ENCODE measurements at places on chromosomes 2 and 18. TPM values are rescaled to one million over a fixed set of nuclear protein-coding genes. Genes with fewer than 3 reads are reported as not detected.

GRCh38 chr2:170953941-170954340 is 24.9 kb downstream of the GORASP2 start:
- H3K4me1 ChIP-seq: no peaks in the 10 kb centered on the region
- DNase-seq: no peak
- H3K36me3 ChIP-seq: peaks cover 52% of the 10 kb centered on the region
- peak overlapping the region; percentile 52 for H3K4me3 ChIP-seq
- H3K27me3 ChIP-seq: peaks cover 2% of the 10 kb centered on the region
- peak overlapping the region; percentile 45 for H3K27ac ChIP-seq

- no peak for DNase-seq
- no peaks in the 10 kb centered on the region for H3K27me3 ChIP-seq
- no peak overlapping the region for H3K4me3 ChIP-seq
- H3K27ac ChIP-seq: no peak overlapping the region
- no peaks in the 10 kb centered on the region for H3K36me3 ChIP-seq
- peaks cover 17% of the 10 kb centered on the region for H3K4me1 ChIP-seq
Observed at GRCh38 chr18:28161608-28162599, 15.0 kb downstream of the CDH2 start.

GRCh38 chr18:32770054-32770665 is 2.7 kb downstream of the KLHL14 start:
- peaks cover 27% of the 10 kb centered on the region for H3K4me1 ChIP-seq
- H3K27me3 ChIP-seq: peaks cover 6% of the 10 kb centered on the region
- no peak overlapping the region for H3K27ac ChIP-seq
- no peak for DNase-seq
- no peak overlapping the region for H3K4me3 ChIP-seq

DNA sequence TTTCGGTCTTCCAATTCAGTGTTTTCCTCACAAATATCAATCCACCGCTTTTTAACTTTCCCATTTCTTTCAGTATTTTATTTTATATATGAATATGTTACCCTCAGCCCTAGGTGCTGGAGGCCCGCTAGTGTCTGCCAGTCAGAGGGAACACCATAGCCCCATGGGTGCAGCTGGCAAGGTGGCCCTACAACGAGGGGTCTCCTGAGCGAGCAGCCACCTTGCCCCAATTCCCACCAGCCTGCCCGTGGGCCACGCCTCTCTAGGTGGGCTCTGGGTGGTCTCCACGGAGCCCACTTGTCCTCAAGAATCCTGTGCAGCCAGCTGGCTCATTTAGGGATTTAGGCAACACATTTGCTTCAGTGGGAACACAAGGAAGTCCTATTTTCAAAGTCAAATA is 72.5 kb upstream of the RGPD5 start:
- H3K4me3 ChIP-seq: no peak overlapping the region
- H3K4me1 ChIP-seq: no peaks in the 10 kb centered on the region
- H3K27me3 ChIP-seq: peaks cover 2% of the 10 kb centered on the region
- no peaks in the 10 kb centered on the region for H3K36me3 ChIP-seq
- no peak overlapping the region for H3K27ac ChIP-seq

DNA sequence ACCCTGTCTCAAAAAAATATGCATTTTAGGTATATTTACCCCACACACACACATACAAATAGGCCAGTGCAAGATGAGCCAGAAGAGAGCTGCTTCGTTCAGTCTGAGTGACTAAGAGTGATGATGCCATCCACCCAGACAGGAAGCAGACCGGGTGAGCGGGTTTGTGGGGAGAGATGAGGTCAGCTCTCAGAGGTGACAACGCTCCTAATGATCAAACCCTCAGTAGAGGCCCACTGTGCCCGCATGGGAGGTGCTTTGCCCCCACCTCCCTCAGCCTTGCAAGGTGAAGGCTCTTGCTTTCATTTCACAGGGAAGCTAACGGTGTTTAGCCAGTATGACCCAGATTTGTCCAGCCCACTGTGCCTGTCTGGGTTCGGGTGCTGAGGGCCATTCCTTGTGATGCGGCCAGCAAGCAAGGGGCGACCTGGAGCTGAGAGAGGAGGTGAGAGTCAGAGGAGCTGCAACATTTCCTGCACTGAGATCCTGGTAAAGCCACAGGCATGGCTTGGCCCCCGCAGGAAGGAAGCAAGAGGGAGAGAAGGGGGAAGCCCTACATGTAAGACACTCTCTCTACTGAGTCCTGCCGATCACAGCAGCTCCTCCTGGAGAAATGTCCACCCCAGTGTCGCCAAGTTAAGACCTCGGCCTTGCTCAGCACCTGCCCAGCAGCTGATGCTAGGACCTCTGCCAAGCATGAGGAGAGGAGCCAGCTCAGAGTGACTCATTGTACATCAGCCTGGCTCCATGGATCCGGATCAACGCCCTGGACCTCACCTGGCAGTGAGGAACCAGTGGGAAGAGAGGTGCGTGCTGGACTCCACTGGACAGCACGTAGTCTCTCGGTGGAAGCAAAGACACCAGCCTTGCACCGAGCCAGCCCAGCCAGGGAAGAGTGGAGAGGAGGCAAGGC is 37.0 kb downstream of the NIFK start:
- peaks cover 29% of the 10 kb centered on the region for H3K4me1 ChIP-seq
- peaks cover 4% of the 10 kb centered on the region for H3K36me3 ChIP-seq
- no peak overlapping the region for H3K4me3 ChIP-seq
- no peak for DNase-seq
- peak overlapping the region; percentile 77 for H3K27ac ChIP-seq

DNA sequence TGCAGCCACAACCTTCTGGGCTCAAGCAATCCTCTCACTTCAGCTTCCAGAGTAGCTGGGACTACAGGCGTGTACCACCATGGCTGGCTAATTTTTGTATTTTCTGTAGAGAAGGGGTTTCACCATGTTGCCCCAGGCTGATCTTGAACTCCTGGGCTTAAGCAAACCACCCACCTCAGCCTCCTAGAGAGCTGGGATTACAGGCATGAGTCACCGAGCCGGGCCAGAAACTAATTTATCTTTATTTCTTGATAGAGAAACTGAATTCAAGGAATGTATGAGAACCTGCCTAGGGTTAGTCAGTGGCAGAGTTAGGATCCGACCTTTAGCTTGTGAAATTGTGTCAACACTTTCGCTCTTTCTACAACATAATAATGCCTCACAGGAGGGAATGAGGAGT is 19.3 kb upstream of the ITGAV start:
- DNase-seq: no peak
- H3K27me3 ChIP-seq: peaks cover 2% of the 10 kb centered on the region
- H3K4me1 ChIP-seq: peaks cover 16% of the 10 kb centered on the region
- H3K36me3 ChIP-seq: no peaks in the 10 kb centered on the region
- no peak overlapping the region for H3K4me3 ChIP-seq

DNA sequence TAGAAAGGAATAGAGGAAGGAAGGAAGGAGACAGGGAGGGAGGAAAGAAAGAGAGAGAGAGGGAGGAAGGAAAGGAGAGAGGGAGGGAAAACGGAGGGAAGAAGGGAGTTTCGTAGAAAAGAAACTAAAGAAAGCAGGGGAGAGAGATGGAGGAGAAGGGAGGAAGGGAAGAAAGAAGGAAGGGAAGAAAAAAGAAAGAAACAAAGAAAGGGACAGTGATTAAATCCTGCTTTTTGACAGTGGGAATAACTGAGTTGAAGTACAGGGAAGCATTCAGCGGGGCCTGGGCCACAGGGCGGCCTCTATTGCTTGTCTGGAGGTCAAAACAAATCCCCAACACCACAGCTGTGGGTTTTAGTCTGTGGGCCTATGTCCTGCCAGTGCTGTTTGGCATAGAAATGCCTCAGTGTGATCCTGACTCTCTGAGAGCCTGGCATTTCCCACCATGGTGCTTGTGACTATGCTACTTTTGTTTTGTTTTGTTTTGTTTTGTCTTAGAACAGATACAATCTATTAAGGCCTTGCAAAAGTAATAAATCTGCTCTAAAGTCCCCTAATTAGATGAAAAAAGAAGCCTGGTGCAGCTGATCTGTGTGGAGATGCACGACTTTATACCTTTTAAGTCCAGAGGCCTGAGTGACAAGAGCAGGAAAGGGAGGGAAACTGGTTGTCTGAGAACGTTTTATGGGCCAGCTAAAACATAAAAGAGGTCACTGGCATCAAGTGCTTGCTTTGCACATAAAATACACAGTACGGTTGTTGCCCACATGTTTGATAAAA is 40.0 kb downstream of the IL1RL2 start:
- H3K27me3 ChIP-seq: peaks cover 2% of the 10 kb centered on the region
- H3K36me3 ChIP-seq: no peaks in the 10 kb centered on the region
- H3K4me3 ChIP-seq: no peak overlapping the region
- H3K27ac ChIP-seq: peak overlapping the region; percentile 53

- peaks cover 6% of the 10 kb centered on the region for H3K27me3 ChIP-seq
- no peaks in the 10 kb centered on the region for H3K36me3 ChIP-seq
- no peak for DNase-seq
- peaks cover 19% of the 10 kb centered on the region for H3K4me1 ChIP-seq
Observed at GRCh38 chr2:131009713-131010475, 83.4 kb downstream of the FAM168B start.

DNA sequence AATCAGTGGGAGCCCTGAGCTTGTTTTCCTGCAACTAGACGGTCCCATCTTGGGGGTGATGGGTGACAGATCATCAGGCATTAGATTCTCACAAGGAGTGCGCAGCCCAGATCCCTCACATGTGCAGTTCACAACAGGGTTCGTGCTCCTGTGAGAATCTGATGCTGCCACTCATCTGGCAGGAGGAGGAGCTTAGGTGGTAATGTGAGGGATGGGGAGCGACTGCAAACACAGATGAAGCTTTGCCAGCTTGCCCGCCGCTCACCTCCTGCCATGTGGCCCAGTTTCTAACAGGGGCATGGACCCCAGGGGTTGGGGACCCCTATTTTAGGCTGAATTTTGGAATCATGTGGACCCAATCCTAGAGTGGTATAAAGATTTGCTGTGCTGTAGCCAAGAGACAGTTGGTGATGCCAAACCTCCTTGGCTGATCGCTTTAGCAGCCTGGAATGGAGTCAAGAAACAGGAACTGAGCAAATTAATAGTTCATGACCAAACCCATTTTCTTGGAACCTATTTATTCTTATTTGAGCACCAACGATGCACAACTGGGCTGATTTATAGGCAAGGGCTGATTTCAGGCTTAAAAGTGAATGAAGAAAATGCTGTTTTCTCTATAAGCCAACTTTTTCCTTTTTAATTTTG is 25.7 kb downstream of the LPIN1 start:
- peaks cover 27% of the 10 kb centered on the region for H3K36me3 ChIP-seq
- peaks cover 4% of the 10 kb centered on the region for H3K4me1 ChIP-seq
- DNase-seq: no peak
- no peak overlapping the region for H3K27ac ChIP-seq

GRCh38 chr18:9173770-9174233 is 37.2 kb downstream of the ANKRD12 start:
- H3K27me3 ChIP-seq: no peaks in the 10 kb centered on the region
- H3K4me1 ChIP-seq: peaks cover 3% of the 10 kb centered on the region
- no peak overlapping the region for H3K4me3 ChIP-seq
- no peak overlapping the region for H3K27ac ChIP-seq
- peaks cover 11% of the 10 kb centered on the region for H3K36me3 ChIP-seq
- no peak for DNase-seq

- H3K27me3 ChIP-seq: peaks cover 2% of the 10 kb centered on the region
- H3K27ac ChIP-seq: no peak overlapping the region
- no peak for DNase-seq
- peaks cover 3% of the 10 kb centered on the region for H3K4me1 ChIP-seq
- H3K4me3 ChIP-seq: no peak overlapping the region
Observed at GRCh38 chr2:238600506-238601432, 174.0 kb downstream of the ASB1 start.

GRCh38 chr2:237667893-237668292 is 40.5 kb downstream of the LRRFIP1 start:
- H3K27me3 ChIP-seq: peaks cover 14% of the 10 kb centered on the region
- no peak overlapping the region for H3K27ac ChIP-seq
- no peak overlapping the region for H3K4me3 ChIP-seq
- no peak for DNase-seq
- peaks cover 12% of the 10 kb centered on the region for H3K36me3 ChIP-seq

DNA sequence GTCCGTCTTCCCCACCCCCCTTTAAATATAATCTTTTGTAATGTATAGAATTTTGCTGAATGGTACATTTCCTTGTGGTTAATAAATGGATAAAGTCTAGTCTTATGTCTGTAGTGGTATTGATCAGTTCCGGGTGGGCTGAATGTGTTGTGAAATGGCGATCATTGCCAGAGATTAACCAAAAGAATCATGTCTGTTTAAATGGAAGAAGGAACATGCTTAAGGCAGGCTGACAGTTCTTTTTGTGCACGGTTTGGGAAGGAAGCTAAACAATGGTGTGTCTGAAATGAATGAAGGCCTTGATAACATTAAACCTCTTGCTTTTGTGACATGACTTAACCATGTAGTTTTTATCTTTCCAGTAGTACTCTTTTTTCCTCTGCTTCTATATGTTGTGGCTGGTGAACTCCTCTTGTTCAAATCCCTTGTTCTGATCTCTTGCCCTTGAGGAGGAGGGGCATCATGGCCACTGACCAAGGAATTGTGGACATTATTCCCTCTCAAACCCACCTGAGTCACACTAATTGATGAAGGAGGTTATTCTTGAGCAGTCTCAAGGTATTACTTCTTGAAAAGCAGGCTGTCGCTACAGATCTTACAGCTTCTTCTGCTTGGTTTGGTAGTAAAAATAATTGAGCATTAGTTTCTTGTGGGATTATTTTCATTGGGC is 1.7 kb downstream of the ACVR2A start:
- peak overlapping the region; percentile 21 for H3K27ac ChIP-seq
- peak overlapping the region; percentile 99 for H3K4me3 ChIP-seq
- H3K27me3 ChIP-seq: peaks cover 6% of the 10 kb centered on the region
- no peak for DNase-seq
- H3K36me3 ChIP-seq: no peaks in the 10 kb centered on the region

GRCh38 chr2:26892922-26893524 is 45.1 kb downstream of the DPYSL5 start:
- no peak overlapping the region for H3K4me3 ChIP-seq
- H3K27me3 ChIP-seq: peaks cover 3% of the 10 kb centered on the region
- DNase-seq: no peak
- H3K4me1 ChIP-seq: peaks cover 2% of the 10 kb centered on the region
- no peak overlapping the region for H3K27ac ChIP-seq

DNA sequence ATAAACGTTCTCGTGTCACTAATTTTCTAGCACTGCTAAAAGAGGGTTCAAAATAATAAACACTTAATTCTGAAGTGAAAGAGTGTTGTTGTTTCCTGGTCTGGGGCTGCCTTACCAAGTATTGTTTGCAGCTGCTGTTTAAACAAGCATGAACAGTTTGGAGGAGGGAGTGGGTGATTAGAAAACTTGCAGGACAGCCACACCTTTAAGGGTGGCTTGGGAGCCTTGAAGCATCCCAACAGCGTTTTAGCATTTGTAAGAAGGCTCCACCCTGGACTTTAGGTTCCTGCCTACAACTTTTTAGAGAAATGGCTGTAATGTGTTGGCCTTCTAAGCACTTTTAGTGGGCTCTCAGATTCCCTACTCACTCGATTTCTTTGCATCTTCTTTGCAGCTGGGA is 371.6 kb downstream of the TGIF1 start:
- no peak for DNase-seq
- no peak overlapping the region for H3K27ac ChIP-seq
- no peaks in the 10 kb centered on the region for H3K36me3 ChIP-seq
- H3K4me1 ChIP-seq: no peaks in the 10 kb centered on the region
- no peaks in the 10 kb centered on the region for H3K27me3 ChIP-seq
- no peak overlapping the region for H3K4me3 ChIP-seq

GRCh38 chr2:30522421-30522820 is 75.4 kb downstream of the LCLAT1 start:
- H3K4me1 ChIP-seq: peaks cover 6% of the 10 kb centered on the region
- no peak overlapping the region for H3K27ac ChIP-seq
- no peak overlapping the region for H3K4me3 ChIP-seq
- H3K27me3 ChIP-seq: peaks cover 2% of the 10 kb centered on the region

The CPO gene
- not detected for total RNA-seq

The PSMA8 gene
- not detected for total RNA-seq
